ENCODE measurements at places on chromosomes 5 and 9.

DNA sequence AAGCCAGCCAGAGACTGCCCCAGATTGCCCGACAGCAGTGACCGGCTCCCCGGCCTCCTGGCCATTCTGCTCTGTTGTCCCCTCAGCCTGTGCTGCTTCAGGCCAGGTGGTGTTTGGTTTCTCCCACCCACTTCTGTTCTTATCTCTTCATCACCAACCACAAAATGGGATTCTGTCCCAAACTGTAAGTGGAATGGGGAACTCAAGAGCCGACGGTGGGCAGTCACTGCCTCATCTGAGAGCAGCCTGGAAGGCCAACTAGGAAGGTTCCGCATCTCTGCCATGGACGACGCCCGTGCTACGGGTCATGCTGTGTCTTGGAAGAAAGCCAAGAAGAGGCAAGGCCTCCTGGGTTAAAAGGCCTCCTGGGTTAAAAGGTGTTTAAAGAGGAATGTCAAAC lies 219.0 kb upstream of the PIK3R1 start:
- DNase-seq, result no peak

DNA sequence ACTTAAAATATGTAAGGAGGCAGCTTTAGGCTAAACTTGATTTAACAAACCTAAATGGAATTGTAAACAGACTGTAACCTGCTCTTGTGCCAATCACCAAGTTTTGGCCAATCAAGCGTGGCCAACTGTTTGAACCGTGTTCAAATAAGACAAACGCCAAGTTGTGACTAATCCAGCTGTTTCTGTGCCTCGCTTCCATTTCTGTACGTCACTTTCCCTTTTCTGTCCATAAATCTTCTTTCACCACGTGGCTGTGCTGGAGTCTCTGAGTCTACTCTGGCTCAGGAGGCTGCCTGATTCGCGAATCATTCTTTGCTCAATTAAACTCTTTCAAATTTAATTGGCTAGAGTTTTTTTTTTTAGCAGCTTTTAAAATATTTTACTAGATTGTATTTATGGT lies 71.3 kb downstream of the LIX1 start:
- DNase-seq, result no peak

DNA sequence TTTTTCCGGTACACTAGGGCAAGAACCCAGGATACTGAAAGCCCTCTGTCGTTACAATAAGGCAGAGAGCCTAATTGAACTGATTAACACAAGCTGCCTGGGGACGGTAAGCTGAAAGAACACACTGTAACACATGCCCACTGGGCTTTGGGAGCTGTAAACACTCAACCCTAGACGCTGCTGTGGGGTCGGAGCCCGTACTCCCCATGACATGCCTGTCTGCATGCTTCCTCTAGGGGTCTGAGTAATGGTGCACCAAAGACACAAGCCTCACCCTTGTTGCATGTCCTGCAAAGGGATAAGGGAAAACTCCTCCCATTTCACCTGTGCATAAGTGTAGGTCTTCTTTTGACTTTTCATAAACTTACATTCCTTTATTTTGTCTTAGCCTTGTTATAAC lies 194.0 kb downstream of the FBXL7 start:
- no peak for DNase-seq

- DNase-seq, result no peak
Observed at GRCh38 chr9:130138791-130139190, 33.4 kb upstream of the NCS1 start.

DNA sequence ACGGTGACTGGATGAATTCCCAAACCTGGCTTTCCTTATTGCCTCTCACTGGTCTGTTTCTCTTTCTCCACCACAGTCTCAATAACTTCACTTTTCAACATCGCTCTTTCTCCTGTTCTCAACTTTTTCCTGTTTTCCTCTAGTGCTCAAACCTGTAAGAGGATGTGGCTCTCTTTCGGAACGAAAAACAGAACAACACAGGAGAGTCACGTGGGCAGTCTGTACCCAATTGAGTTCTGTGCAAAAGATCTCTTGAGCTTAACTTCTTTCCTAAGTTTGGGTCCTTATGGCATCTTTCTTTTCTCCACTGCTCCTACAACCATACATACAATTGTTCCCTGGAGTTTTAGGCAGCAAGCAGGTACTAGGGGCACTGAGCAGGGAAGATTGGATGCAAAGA lies 8.9 kb downstream of the HAVCR1 start:
- no peak for DNase-seq

DNA sequence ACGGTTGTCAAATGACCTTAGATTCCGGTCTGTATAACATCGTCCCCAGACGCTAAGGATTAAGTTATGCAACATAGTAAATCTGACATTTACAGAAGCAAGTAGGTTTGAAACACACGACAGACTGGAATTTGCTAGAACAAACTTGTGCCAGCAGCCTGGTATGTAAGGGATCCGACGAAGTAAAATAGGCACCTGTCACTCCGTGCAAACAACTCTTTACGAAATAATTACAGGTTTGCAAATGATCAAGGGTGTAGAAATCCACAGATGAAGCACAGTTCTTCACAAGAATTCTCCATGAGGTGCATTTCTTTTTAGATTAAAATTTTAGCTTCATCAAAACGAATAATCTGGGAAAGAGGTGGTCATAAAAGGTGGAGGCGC lies 508 bp downstream of the MOCS2 start:
- no peak for DNase-seq

GRCh38 chr5:136563489-136563888 lies 198.1 kb upstream of the TRPC7 start:
- no peak for DNase-seq

DNA sequence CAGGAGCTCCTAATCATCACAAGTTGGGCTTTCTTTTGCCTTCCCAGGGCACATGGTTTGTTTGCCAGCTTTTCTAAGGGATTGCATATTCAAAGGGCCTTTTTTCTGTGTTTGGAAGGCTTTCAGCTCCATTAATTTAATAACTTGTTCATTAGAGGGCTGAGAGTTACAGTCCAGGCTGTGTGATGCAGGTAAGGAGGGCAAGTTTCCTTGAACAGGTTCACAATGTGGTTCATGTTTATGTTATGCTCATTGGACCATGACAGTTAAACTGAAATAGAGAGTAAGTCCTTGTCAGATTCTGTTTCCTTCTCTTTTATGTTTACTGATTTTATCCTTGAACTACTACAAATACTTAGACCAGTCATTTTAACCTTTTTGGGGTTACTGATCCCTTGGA lies 174.4 kb downstream of the MARCHF11 start:
- no peak for DNase-seq

DNA sequence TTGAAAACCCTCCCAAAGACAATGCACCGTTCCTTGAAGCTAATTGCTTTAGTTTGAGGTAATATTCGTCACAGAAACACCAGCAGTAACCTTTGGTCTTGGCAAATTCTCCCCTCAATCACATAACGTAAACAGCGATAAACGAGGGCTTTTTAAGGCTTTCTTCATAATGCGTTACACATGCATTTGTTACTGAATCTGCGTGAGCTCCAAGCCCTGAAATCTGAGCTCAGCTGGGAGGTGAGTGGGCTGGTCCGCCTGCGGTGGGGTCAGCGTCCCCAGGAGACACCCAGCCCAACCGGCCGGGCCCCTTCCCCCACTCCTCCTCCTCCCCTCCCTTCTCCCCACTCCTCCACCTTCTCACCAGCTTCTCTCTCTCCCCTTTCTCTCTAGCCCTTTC lies 91.1 kb downstream of the BARX1 start:
- DNase-seq, result no peak

DNA sequence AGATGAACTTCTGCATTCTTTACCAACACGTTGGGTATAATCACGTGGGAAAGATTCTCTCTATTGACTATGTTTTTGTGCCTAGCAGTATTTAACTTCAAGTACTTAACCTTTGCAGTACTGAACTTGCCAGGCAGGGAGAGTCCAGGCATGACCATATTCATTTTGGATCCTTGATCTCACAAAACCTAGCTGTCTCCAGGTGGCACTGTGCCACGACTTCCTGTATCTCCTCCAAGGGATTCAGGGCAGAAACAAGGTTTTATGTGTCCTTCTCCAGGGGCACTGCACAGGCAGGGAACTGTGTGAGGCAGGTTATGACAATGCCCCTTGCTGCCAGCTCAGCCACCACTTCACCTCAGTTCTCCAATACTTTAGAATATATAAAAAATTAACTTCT lies 11.7 kb upstream of the IFNA5 start:
- no peak for DNase-seq

DNA sequence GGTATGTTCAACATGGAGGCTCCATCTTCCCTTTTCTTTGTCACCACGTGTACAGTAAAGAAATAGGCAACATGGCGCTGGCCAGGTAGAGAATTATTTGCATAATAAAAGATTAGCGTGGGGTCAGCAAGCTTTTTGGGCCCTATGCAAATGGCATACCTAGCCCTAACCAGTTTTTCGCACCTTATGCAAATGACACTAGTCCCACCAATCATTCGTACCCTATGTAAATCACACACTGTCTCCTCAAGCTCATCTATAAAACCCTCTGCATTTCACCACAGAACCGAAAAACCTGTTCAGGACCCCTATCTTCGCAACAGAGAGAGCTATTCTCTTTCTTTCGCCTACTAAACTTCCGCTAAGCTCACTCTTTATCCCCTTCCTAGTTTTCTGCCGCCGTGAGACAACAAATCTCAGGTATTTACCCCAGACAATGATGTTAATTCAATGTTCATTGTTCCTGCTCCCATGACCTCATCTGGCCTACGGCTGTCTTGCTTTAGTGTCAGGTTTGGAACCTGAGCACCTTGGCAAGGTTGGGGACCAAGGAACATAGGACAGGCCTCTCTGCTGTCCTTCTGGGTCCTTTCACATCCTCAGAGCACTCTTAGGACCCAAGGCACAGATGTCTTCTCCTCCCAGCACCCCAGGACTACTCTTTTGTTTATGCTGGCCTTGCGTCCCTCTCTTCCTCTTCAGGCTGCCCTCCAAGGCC lies 180.7 kb upstream of the RAI14 start:
- no peak for DNase-seq

Measured in stimulated activated CD8-positive, alpha-beta memory T cell treated with anti-CD3 and anti-CD28 coated beads, Interleukin-4, amount 100 ng/mL, for 48 hours (primary cell).